T-cell (primary cell): ENCODE measurements at places on chromosomes 13 and 19. TPM values are rescaled to one million over a fixed set of nuclear protein-coding genes. Genes with fewer than 3 reads are reported as not detected.

GRCh38 chr13:74930402-74931165 lies 551.4 kb downstream of the TBC1D4 start:
- no peaks in the 10 kb centered on the region for H3K4me1 ChIP-seq
- no peak for DNase-seq
- no peak overlapping the region for H3K27ac ChIP-seq
- no peak overlapping the region for H3K4me3 ChIP-seq
- H3K36me3 ChIP-seq, result no peaks in the 10 kb centered on the region
- H3K27me3 ChIP-seq, result no peaks in the 10 kb centered on the region

DNA sequence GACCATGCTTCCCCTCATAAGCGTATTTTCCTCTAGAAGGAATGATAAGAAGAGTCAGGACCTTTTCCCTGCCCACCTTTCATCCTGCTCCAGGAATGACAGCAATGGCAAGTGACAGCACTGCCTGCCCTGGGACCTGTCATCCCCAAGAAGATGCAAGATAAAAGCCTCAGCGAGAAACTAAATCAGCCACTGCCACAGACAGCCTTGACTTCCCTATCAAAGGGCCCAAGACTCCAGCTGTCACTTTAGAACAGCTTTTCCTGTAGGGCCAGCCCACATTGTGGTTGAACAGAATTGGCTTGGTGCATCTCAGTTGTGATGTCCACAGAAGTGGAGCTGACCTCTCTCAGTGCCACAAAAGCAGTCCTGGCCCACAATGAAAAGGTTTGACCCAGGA lies 1.1 kb downstream of the RAB8A start:
- peaks cover 55% of the 10 kb centered on the region for H3K4me1 ChIP-seq
- DNase-seq, result no peak
- H3K27me3 ChIP-seq, result no peaks in the 10 kb centered on the region
- H3K27ac ChIP-seq, result peak overlapping the region; percentile 82
- H3K36me3 ChIP-seq, result peaks cover 5% of the 10 kb centered on the region

DNA sequence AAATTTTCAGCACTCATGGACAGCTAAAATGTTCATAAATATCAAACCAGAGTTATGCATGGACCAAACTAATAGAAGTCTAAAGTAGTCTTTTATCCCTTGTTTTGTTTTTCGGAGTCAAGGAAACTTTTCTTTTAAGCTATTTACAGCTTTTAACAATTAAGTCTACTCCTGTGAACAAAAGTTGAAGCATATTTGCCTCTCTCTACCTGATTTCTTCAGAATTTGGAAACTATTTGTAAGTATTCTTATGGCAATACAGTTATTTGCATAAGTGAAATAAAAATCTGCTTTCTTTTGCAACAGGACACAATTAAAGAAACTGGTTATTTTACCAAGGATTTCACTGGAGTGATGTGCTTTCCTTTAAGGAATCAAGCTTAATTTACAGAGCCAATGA lies 47.1 kb upstream of the ANKRD10 start:
- H3K36me3 ChIP-seq, result no peaks in the 10 kb centered on the region
- H3K4me1 ChIP-seq, result no peaks in the 10 kb centered on the region
- peaks cover 5% of the 10 kb centered on the region for H3K27me3 ChIP-seq
- no peak overlapping the region for H3K4me3 ChIP-seq

DNA sequence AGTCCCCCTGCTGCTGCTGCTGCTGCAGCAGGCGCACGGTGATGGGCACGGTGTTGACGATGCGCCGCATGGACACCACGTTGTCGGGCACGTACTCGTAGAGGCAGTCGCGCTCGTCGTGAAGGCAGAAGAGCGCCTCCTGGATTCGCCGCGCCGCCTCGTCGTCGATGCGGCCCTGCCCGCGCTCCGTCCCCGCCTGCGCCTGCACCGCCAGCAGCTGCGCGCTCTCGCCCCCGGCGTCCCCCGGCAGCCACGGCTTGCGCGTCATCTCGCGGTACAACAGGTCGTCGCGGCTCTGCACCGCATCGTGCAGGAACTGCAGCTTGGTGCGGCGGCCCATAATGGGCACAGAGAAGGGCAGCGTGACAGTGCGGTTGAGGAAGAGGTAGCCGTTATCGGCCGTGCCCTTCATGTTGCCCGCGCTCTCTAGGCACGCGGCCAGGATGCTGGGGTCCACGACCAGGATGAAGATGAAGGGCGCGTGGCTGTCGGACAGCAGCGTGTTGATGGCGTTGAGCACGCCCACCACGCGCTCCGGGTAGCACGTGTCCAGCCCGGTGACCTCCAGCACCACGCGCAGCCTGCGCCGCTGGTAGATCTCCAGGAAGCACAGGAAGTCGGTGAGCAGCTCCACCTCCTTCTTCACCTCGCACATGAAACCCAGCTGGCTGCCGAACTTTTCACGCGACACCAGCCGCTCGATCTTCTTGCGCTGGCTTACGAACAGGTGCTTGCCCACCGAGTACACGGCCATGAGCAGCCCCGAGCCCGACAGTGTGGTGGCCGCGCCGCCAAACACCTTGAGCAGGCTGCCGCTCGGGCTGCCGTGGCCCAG lies 8.1 kb downstream of the NKPD1 start:
- peaks cover 54% of the 10 kb centered on the region for H3K27me3 ChIP-seq
- H3K36me3 ChIP-seq, result no peaks in the 10 kb centered on the region
- H3K27ac ChIP-seq, result no peak overlapping the region
- DNase-seq, result peak; percentile 37
- peak overlapping the region; percentile 41 for H3K4me3 ChIP-seq
- peaks cover 40% of the 10 kb centered on the region for H3K4me1 ChIP-seq

DNA sequence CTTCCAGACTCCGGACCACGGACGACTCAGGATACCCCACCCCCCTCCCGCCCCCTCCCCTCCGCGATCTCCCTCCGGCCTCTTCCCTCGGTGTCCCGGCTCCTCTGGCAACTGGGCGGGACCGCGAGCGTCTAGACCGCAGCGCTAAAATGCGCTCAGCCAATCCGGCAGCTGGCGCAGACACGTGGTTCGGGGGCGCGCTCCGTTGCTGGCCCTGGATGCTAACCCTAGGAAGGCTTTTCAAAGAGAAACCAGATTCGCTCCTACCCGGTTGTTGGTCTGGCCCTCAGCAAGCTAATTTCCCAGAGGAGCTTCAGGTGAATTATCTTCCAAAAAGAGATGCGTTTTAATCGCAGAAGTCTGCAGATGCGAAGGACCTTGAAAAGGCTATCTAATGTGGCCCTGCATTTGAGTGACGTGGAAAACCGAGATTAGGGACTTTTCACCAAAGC lies at the start of gene DZIP1:
Gene DZIP1, minus strand, starts transcription at position 106 of the 452 bp plus-strand sequence. CDS start 2,677 bp downstream, outside the sequence.
- peaks cover 15% of the 10 kb centered on the region for H3K4me1 ChIP-seq
- no peaks in the 10 kb centered on the region for H3K36me3 ChIP-seq
- H3K4me3 ChIP-seq, result no peak within 1 kb of the TSS
- H3K27ac ChIP-seq, result no peak within 1 kb of the TSS
- no peak for DNase-seq

- H3K27ac ChIP-seq, result no peak overlapping the region
- H3K4me3 ChIP-seq, result no peak overlapping the region
- no peak for DNase-seq
- H3K36me3 ChIP-seq, result no peaks in the 10 kb centered on the region
Observed at GRCh38 chr13:75399168-75399878, 82.6 kb downstream of the TBC1D4 start.

- DNase-seq, result no peak
- no peaks in the 10 kb centered on the region for H3K27me3 ChIP-seq
- no peak overlapping the region for H3K27ac ChIP-seq
- H3K36me3 ChIP-seq, result peaks cover 13% of the 10 kb centered on the region
- no peaks in the 10 kb centered on the region for H3K4me1 ChIP-seq
- no peak overlapping the region for H3K4me3 ChIP-seq
Observed at GRCh38 chr19:58296104-58296503, 9.1 kb upstream of the ERVK3-1 start.

DNA sequence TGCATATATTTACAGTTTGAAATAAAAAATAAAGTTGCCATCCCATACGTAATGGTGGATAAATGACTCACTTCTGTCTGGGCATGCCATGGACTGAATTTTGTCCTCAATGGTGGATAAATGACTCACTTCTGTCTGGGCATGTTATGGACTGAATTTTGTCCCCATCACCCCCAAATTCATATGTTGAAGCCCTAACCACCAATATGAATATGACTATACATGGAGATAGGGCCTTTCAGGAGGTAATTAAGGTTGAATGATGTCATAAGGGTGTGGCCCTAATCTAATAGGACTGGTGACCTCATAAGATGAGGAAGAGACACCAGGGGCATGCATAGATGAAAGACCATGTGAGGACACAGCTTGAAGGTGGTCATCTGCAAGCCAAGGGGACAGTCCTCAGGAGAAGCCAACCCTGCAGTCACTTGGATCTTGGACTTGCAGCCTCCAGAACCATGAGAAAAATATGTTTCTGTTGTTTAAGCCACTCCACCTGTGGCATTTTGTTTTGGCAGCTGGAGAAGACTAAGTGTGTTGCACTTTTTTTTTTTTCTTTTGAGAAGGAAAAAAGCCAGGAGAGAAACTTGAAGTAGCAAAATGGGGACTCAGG lies 41.8 kb downstream of the RFC3 start:
- H3K27me3 ChIP-seq, result no peaks in the 10 kb centered on the region
- DNase-seq, result no peak
- no peak overlapping the region for H3K27ac ChIP-seq
- H3K4me3 ChIP-seq, result no peak overlapping the region
- H3K36me3 ChIP-seq, result no peaks in the 10 kb centered on the region

DNA sequence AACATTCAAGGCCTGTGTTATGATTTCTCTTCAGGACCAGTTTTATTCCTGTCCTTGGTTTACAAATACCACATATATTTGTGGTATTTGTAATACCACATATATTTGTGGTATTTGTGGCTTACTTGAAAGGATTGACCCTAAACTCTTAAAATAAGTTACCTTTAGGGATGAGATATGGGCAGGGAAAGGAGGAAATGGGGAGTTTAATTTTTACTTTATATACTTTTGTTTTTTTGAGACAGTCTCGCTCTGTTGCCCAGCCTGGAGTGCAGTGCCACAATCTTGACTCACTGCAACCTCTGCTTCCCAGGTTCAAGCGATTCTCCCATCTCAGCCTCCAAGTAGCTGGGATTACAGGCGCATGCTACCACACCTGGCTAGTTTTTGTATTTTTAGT lies 2.3 kb upstream of the TGDS start:
- H3K4me1 ChIP-seq, result peaks cover 31% of the 10 kb centered on the region
- H3K36me3 ChIP-seq, result no peaks in the 10 kb centered on the region
- no peak overlapping the region for H3K4me3 ChIP-seq
- no peak overlapping the region for H3K27ac ChIP-seq

GRCh38 chr13:51004918-51005460 lies 95.4 kb downstream of the RNASEH2B start:
- DNase-seq, result no peak
- no peaks in the 10 kb centered on the region for H3K36me3 ChIP-seq
- H3K4me3 ChIP-seq, result no peak overlapping the region
- no peak overlapping the region for H3K27ac ChIP-seq

DNA sequence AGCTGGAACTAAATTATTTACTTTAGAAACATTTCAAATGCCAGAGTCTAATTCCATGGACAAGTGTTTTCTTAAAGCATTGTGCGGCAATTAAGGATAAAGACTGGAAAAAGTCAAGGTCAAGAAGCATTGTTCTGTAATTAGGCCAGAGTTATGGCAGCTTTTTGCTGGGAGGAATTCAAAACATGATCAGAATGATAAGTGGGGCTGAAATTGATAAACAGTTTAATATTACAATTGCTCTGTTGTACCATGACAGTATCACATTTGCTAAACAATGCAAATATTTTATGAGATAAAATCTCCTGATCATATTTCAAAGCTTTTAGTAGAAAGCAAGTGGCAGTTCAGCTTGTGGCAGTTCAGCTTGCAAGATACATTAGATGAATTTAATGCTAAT lies 513.7 kb downstream of the GPC6 start:
- no peak overlapping the region for H3K27ac ChIP-seq
- H3K4me3 ChIP-seq, result no peak overlapping the region
- DNase-seq, result no peak
- no peaks in the 10 kb centered on the region for H3K4me1 ChIP-seq

DNA sequence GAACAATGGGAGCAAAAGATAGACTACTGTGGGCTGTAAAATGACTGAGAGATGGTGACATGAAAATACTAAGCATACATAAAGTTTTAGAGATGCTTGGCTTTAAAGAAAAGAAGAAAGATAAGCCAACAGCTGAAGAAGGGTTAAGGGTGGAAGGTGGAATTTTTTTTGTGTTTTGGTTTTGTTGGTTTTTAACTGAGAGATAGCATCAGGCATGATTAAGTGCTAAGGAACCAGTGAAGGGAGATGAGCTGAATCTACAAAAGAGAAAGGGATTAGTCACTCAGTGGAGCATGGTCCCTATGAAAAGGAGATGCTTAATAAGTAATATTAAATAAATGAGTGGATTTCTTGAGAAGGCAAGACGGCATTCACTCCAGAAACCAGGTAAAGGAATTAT lies 12.5 kb upstream of the TBC1D4 start:
- H3K27me3 ChIP-seq, result peaks cover 4% of the 10 kb centered on the region
- DNase-seq, result no peak
- no peaks in the 10 kb centered on the region for H3K36me3 ChIP-seq
- no peaks in the 10 kb centered on the region for H3K4me1 ChIP-seq
- H3K27ac ChIP-seq, result no peak overlapping the region

DNA sequence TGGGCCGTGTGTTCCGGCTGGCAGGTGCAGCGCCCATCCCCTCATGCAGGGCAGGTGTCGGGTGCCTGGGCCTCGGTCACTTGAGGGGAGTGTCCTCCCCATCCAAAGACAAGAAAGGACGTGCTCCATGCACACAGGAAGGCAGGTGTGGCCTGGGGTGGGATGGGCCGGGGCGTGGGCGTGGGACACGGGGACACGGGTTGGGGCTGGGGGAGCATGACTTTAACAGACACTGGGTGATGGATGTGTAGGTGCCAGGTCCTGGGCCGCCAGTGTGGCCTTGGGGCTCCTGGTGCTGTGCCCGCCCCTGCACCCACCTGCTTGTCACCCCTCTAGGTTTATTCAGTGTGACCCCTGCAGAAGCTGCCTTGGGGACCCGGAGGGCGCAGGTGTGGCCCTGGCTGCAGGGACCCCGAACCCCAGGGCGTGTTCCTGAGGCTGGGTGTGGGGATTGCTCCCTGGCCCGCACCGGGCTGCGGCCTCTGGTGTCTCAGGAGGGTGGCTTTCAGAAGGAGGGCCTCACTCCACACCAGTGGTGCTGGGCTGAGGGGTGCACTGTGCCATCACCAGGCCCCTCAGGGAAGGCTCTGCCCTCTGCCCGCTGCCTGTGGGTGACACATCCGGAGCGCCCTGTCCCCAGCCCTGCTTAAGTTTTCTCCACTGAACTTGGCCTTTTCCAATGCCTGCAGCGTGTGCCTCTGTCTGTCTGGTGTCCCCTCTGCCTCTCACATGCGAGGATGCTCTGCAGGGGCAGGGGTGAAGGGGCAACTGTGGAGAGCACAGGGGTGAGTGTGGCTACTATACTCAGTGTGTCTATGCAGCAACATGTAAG lies 5.2 kb downstream of the TMEM255B start:
- no peak overlapping the region for H3K4me3 ChIP-seq
- H3K36me3 ChIP-seq, result no peaks in the 10 kb centered on the region
- H3K27ac ChIP-seq, result no peak overlapping the region
- no peak for DNase-seq

- no peak for DNase-seq
- no peak overlapping the region for H3K4me3 ChIP-seq
- no peaks in the 10 kb centered on the region for H3K36me3 ChIP-seq
- no peak overlapping the region for H3K27ac ChIP-seq
- peaks cover 2% of the 10 kb centered on the region for H3K4me1 ChIP-seq
Observed at GRCh38 chr13:23460921-23461320, 27.4 kb upstream of the SACS start.

The KLF2 gene
- 621 TPM for total RNA-seq

The ZNF420 gene
- total RNA-seq, result 26.2 TPM

The FFAR3 gene
- total RNA-seq, result not detected

The C19orf85 gene
- not detected for total RNA-seq

The RPL13A gene
- 5,307 TPM for total RNA-seq

The GSX1 gene
- total RNA-seq, result not detected

The STAP2 gene
- 3.7 TPM for total RNA-seq
